ENCODE measurements at places on chromosomes 11 and 22.

- no peak for DNase-seq
These were observed 31.0 kb downstream of the TMPRSS5 start for GRCh38 chr11:113675003-113675561.

DNA sequence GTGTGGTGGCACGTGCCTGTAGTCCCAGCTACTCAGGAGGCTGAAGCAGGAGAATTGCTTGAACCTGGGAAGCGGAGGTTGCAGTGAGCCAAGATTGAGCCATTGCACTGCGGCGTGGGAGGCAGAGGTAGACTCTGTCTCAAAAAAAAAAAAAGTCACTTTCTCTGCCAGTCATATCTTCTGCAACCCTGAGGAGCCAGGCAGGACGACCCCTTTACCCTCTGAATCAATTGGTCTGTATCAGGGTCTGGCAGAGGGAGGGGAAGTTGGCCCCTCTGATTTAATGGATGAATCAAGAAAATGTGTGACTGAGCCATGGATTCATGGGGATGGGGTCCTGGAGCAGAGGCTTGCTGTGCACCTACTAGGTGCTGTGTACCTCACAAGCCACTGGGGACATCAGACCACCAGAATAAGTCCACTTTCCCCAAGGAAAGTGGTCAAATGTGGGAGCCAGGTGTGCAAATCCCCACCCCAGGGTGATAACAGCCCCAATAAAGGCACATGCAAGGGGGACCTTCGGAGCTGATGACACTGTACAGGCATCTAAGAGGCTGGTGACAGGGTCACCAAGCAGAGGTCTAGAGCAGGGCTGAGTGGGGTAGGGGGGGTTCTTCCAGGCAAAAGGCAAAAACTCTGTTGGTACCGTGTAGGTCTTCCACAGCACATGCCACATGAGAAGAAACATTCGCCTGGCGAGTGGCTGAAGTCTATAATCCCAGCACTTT is 29.0 kb downstream of the TXN2 start:
- no peak for DNase-seq

- no peak for DNase-seq
These were observed 49.4 kb upstream of the CEP295 start for GRCh38 chr11:93611836-93612677.

GRCh38 chr11:44398266-44399030 is 88.5 kb upstream of the ALX4 start:
- DNase-seq: no peak

GRCh38 chr11:61551634-61552033 is 29.2 kb downstream of the SYT7 start:
- no peak for DNase-seq

- DNase-seq: no peak
These were observed 1.4 kb upstream of the BATF2 start for GRCh38 chr11:64998141-64998540.

GRCh38 chr11:35009191-35009943 is 92.9 kb downstream of the PDHX start:
- no peak for DNase-seq

All from lung microvascular endothelial cell (primary cell).